CD8-positive, alpha-beta memory T cell (primary cell): ENCODE measurements at places on chromosomes 5 and 9. TPM values are rescaled to one million over a fixed set of nuclear protein-coding genes. Genes with fewer than 3 reads are reported as not detected.

The CCDC192 gene
- total RNA-seq: not detected

The PKD2L2 gene
- not detected for total RNA-seq

The GABRA1 gene
- total RNA-seq: not detected

The HRH2 gene
- total RNA-seq: 28.9 TPM

The LTC4S gene
- total RNA-seq: 1.0 TPM

The QRFP gene
- not detected for total RNA-seq

The ZNF462 gene
- total RNA-seq: 0.18 TPM

The NEURL1B gene
- 0.04 TPM for total RNA-seq

DNA sequence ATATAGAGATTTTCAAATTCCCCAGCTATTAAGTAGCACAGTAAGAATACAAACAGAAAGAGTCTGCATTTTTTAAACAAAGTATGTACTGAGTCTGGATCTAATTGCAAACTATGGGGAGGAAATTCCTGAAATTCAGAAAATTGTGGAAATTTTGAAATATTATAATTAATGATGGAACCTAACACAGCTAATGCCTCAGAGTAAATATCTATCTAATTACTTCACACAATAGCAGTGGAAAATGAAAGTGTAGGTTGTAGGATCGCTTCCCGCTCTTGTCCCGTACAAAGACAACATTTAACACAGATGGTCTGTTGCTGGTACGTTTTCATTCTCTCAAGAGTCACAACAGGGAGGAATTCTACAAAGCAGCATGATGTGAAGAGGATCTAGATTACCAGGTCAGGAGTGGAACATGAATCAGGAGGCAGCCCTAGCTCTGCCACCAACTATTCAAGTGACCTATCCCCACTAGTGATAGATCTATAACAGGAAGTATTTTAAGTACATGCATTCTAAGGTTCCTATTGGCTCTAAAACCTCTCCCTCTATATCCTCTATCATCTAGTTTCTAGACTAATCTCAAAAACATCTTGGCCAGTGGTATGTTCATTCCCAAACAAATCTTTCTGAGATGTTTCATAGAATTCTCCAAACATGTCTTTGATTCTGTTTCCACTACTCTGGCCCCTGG is 58.9 kb upstream of the GRAMD2B start:
- no peaks in the 10 kb centered on the region for H3K27me3 ChIP-seq
- no peak overlapping the region for H3K27ac ChIP-seq
- H3K4me3 ChIP-seq: no peak overlapping the region
- H3K4me1 ChIP-seq: no peaks in the 10 kb centered on the region
- DNase-seq: no peak

DNA sequence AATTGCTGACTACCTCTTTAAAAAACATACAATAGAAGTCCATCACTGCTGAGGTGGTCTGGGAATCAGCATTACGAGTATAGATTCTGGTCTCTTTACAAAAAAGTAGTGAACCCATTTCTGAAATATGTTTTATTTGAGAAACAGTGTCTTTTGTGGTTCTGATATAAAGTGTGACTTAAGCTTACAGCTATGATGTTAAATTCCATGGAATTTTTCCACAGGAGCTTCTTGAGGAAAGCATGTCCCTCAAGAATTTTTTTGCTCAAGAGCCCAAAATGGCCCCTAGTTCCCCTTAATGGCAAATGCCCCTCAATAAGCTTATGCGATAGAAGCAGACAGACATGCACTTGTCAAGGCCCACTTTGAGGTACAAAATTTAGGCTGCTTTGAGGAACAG is 265.7 kb downstream of the FAM170A start:
- H3K27me3 ChIP-seq: no peaks in the 10 kb centered on the region
- H3K36me3 ChIP-seq: no peaks in the 10 kb centered on the region
- no peak overlapping the region for H3K27ac ChIP-seq
- H3K4me3 ChIP-seq: no peak overlapping the region
- H3K4me1 ChIP-seq: no peaks in the 10 kb centered on the region

- H3K36me3 ChIP-seq: no peaks in the 10 kb centered on the region
- no peaks in the 10 kb centered on the region for H3K4me1 ChIP-seq
Measured at GRCh38 chr9:103167530-103167929, 172.4 kb downstream of the CYLC2 start.

DNA sequence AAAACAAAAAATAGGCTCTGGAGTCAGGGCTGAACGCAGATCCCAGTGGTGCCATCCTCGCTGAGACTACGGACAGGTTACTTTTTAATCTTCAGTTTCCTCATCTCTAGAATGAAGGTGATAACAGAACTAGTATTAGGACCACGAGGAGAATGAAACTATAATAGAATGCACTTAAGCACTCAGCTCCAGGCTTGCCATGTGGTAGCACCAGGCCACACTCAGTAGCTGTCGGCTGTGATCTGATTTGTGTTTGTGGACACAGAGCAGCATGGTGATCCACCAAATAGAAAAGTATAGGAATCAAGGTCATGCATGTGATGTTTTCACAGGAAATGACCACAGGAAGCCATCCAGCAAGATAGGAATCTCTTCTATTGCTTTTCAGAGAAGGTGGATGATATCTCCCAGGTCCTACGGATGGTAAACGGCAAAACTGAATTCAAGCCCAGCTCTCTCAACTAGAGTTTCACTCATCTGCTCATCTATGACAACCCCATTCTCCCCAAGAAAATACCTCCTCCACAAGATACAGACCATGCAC is 498.0 kb downstream of the SPOCK1 start:
- H3K4me3 ChIP-seq: no peak overlapping the region
- no peaks in the 10 kb centered on the region for H3K27me3 ChIP-seq
- H3K27ac ChIP-seq: no peak overlapping the region
- no peaks in the 10 kb centered on the region for H3K4me1 ChIP-seq
- DNase-seq: no peak

GRCh38 chr9:98007251-98007928 is 24.2 kb downstream of the ANP32B start:
- H3K4me1 ChIP-seq: peaks cover 7% of the 10 kb centered on the region
- DNase-seq: no peak
- H3K27me3 ChIP-seq: no peaks in the 10 kb centered on the region
- peaks cover 55% of the 10 kb centered on the region for H3K36me3 ChIP-seq
- H3K4me3 ChIP-seq: no peak overlapping the region

DNA sequence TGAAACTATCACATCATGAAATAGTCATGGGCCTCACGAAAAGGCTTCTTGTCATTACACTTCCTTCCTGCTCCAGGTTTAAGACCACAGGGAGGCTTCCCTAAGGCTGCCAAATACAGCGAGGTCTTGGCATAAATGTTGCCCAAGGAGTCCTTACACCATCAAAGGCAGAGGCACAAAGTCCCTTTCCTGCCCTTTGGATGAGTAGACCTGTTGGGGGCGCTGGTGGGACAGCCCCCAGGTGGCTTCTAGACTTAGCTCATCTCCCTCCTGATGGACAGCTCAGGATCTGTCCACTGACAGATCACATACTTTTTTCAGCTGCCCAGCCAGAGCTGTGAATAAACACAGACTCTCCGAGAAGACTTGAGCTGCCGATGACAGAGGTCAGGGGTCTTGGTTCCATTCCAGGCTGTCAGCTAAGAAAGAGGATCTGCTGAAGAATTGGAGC is 15.5 kb upstream of the MEGF9 start:
- DNase-seq: no peak
- no peak overlapping the region for H3K4me3 ChIP-seq
- H3K27ac ChIP-seq: no peak overlapping the region
- no peaks in the 10 kb centered on the region for H3K36me3 ChIP-seq
- H3K27me3 ChIP-seq: no peaks in the 10 kb centered on the region

DNA sequence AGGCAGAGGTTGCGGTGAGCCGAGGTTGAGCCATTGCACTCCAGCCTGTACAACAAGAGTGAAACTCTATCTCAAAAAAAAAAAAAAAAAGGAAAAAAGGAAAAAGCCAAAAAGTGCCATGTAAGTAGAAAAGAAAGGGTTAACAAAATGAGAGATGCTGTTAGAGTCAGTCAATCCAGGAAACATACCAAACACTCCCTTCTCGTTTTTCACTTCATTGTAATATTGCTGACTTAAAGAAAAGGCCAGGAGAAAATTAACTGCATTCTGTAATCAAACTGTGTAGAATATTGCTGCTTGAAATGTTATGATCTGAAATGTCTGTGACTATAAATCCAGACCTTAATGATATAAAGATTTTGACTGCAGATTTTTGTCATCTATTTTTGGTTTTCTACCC is 379.1 kb downstream of the ENC1 start:
- H3K36me3 ChIP-seq: no peaks in the 10 kb centered on the region
- no peaks in the 10 kb centered on the region for H3K27me3 ChIP-seq
- no peak overlapping the region for H3K27ac ChIP-seq
- no peaks in the 10 kb centered on the region for H3K4me1 ChIP-seq

- H3K27ac ChIP-seq: no peak overlapping the region
- H3K27me3 ChIP-seq: no peaks in the 10 kb centered on the region
- no peak overlapping the region for H3K4me3 ChIP-seq
- no peak for DNase-seq
- no peaks in the 10 kb centered on the region for H3K36me3 ChIP-seq
- H3K4me1 ChIP-seq: no peaks in the 10 kb centered on the region
Measured at GRCh38 chr9:38644601-38645000, 24.2 kb upstream of the ANKRD18A start.

DNA sequence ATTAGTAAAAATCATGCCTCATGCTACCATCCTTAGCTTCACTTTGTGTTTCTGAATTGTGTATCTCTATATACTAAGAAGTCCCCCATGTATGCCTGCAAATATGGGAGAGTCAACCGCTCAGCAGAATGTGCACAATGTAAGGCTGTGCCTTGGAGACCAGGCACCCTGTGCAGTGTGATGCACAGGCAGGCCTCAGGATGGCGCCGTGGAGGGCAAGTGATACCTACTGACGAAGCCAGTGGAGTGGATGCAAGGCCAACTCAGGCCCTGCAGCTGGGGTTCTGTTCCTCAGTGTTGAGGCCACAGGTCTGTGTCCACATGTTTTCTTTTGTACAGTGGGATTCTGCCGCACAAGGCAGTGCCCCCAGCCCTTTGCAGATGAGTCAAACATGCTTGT is 28.4 kb downstream of the SYK start:
- H3K36me3 ChIP-seq: no peaks in the 10 kb centered on the region
- H3K4me3 ChIP-seq: no peak overlapping the region
- no peaks in the 10 kb centered on the region for H3K27me3 ChIP-seq
- no peak overlapping the region for H3K27ac ChIP-seq
